Stimulated activated CD4-positive, alpha-beta T cell treated with anti-CD3 and anti-CD28 coated beads, Interleukin-15, amount 100 ng/mL, for 24 hours (primary cell): ENCODE measurements at places on chromosomes 3 and 15.

DNA sequence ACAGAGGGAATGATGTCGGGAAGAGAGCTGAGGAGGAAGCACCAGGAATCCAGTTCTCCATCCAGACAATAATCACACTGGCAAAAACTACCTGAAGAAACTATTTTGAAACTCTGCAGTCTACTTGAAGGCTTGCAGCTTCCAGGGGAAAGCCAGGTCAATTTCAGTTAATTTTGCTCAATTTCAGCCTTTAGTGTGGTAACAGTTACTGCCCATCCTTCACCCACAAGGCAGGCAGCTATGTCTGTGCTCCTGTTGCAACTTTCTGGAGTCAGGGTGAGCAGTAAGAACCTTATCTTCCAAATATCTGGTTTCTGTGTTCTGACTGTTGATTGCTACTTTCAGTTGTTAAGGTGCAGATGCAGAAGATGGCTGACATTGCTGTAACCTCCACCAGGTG is 221.7 kb downstream of the ADAMTS17 start:
- no peak for DNase-seq

GRCh38 chr3:46163556-46164041 is 44.5 kb downstream of the CCR1 start:
- no peak for DNase-seq

DNA sequence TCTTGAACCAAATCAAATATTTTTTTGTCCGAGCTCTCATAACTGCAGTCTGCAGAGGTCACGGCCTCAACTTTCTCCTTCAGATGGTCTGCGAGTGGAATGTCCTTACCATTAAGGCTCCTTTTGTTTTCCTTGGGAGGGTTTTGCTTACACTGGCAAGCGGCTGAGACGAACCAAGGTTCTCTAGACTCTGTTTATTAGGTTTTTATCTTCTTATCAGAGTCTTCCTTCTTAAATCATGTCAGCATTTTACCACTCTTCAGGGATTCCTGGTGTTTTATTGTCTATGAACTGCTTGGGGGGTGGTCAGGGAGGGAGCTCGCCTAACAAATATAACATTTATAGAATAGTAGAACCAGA is 773.7 kb upstream of the NR2F2 start:
- no peak for DNase-seq

GRCh38 chr15:25226360-25226759 is 212.5 kb downstream of the UBE3A start:
- no peak for DNase-seq

GRCh38 chr3:167615030-167615429 is 38.7 kb downstream of the WDR49 start:
- no peak for DNase-seq

GRCh38 chr3:99789011-99789721 is 28.5 kb upstream of the CMSS1 start:
- peak; percentile 7 for DNase-seq

GRCh38 chr15:69820819-69821218 is 276.9 kb downstream of the TLE3 start:
- DNase-seq = no peak

DNA sequence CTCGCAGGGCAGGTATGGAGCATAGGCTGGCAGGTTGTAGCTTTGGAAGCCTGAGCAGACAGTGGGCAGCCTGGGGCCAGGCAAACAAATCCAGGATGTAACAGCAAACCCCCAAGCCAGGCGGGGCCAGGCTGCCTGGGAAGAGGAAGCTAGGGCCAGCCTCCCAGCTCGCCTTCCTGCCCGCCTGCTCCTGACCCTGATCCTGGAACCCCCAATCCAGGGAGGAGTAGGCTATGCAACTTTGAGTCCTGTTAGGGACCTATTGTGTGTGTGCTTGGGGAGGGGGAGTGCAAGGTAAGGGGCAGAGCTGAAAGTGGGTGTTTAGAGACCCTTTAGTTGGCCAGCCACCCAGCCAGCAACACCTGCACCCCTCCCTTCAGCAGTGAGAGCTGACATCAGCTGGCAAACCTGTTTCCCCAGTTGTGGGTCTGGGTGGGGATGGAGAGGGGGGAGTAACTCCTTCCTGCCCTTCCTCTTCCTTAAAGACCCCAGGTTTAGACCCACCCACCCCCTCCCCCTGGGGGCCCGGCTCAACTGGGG is 2.5 kb downstream of the NBEAL2 start:
- DNase-seq = no peak

- DNase-seq = no peak
Measured at GRCh38 chr3:149221783-149222517, at the start of gene CP. CP (minus strand) TSS chr3:149221829; CDS start chr3:149221792, 37 bp downstream.

DNA sequence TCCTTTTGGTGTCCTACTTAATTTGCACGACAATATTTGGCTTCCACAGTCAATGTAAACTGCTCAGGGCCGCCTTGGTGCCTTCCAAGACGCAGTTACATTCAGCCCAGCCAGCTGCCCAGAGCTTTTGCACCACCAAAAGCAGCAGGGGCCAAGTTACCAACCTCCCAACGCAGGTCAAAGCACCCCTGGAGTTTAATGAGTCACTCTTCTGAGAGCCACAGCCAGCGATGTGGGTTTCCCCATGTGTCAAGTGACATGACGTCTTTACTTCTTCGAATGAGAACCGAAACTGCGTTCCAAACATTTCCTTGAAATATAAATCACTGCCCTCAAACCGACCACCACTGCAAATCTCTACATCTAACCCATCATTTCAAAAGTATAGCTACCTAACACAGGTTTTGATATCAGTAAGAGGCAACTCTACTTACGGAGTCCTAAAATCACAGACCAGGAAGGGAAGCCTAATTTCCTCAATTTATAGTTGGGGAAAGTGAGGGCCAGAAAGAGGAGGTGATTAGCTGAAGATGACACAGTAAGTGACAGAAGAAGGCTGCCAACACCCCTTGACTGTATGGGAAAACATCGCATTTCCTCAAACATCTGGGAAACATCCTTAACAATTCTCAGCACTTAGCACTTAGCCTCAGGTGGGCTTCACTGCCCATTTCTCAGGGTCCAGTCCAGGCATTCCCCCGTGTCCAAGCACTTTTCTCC is 24.5 kb downstream of the MB21D2 start:
- DNase-seq = peak; percentile 75

GRCh38 chr15:28978661-28979060 is 92.9 kb downstream of the APBA2 start:
- no peak for DNase-seq

- DNase-seq = no peak
Measured at GRCh38 chr3:69500604-69501003, 114.7 kb upstream of the FRMD4B start.

GRCh38 chr3:59606638-59607266 is 556.9 kb upstream of the CFAP20DC start:
- DNase-seq = no peak

- no peak for DNase-seq
Measured at GRCh38 chr3:105678017-105678416, 190.8 kb downstream of the CBLB start.

DNA sequence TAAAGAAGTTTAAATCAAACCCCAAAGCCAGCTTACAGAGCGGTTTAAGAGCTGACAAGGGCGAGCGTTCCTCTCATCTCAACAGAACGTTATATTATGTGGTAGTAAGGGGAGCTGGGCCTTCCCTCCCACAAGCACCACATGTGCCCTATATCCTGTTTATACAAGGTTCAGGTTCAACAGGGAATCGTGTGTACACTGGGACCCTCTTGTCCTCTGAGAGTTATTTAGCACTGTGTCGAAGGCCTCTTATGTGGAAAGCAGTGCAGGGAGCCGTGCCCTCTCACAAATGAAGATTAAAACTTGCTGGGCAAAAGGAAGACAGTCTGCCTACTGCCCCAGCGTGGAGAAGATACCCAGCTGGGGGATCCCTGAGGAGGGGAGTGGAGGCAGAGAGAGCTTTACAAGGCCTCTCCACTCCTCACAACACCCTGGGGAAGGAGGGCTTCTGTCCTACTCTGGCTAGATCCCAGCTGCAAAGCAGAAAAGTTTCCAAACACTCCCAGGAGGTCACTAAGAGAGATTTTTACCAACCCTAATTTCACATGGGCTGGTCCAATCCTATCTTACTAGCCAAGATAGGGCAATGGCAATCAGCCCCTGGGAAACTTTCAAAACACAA is 2.9 kb downstream of the TLE3 start:
- no peak for DNase-seq

- no peak for DNase-seq
Measured at GRCh38 chr3:15708882-15709677, 88.7 kb downstream of the ANKRD28 start.

DNA sequence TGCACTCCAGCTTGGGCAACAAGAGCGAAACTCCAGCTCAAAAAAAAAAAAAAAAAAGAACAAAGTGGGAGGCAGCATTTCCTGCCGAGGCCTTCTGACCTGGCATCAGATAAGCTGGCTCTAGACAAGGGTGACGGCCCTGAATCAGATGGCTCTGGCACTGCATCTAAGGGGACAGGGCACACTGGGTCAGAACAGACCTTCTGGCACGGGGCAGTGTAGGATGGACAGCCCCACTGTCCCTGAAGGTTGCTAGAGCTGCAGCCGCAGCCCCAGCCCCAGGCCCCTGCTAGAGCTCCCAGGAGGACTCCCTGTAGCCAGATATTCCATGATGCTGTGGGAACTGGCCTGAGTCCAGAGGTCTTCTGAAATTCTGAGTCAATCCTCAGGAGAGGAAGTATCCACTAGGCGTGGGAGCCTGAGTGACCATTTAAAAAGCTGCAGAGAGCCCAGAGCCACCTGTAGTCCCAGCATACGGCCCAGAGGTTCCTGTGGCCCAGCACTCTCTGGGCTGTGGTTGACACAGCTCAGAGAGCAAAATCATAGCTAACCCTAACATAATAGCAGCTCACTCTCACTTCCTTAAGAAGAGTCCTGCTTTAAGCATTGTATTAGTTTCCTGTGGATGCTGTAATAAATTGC is 69.2 kb upstream of the MFGE8 start:
- no peak for DNase-seq

DNA sequence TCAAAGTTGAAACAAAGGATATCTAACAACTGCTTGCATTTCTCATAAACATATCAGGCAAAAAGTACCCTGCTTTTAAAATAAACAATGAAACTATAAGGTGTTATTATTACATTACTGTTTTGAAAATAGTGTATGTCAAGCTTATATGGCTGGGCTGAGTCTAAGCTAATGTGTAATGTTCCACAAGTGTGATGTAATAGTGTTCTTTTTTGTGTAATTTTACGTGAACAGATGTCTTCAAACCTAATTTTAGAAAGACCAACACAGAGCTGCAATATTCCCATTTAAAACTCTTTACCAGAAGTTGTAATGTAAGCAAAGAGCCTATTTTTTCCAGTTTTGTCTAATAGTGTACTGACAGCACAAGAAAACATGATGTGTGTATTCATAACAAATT is 34.0 kb downstream of the MINDY2 start:
- no peak for DNase-seq

DNA sequence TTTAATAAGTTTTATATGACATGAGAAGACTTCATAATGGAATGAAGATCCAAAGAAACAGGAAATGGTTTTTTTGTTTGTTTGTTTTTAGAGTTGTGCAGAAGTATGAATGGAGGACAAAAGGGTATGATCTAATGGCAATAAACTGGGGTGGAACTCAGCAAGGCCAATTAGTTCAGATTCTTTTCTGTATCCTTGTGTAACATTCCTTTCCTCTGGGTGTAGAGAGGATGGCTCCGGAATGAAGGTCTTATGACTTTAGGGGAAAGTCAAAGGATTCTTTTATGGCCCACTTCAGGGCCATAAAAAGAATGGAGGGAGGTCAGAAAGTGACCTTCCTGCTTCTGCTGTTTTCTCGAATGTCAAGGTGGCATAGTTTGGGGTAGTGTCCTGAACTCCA is 152.6 kb downstream of the DPH6 start:
- DNase-seq = no peak

- DNase-seq = no peak
Measured at GRCh38 chr3:151976211-151977050, 103.0 kb downstream of the SUCNR1 start.

- DNase-seq = no peak
Measured at GRCh38 chr15:56371495-56372147, 6.4 kb downstream of the TEX9 start.

DNA sequence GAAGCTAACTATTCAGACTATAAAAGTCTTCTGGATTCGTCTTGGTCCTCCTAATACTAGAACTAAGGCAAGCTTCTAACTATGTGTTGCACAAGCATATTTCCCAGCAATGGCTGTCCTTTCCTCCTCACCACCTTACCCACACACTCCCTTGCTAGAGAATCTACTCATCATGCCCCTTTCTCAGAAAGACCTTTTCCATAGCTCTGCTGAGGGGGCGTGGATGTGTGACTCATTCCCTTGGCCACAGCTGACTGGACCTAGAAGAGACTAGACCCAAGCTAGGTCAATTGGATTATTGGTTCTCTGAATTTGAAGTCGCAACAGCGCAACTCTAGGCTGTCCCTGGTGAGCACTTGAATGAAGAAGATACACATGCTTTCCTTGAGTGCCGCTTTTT is 47.1 kb downstream of the ERC2 start:
- peak; percentile 12 for DNase-seq

DNA sequence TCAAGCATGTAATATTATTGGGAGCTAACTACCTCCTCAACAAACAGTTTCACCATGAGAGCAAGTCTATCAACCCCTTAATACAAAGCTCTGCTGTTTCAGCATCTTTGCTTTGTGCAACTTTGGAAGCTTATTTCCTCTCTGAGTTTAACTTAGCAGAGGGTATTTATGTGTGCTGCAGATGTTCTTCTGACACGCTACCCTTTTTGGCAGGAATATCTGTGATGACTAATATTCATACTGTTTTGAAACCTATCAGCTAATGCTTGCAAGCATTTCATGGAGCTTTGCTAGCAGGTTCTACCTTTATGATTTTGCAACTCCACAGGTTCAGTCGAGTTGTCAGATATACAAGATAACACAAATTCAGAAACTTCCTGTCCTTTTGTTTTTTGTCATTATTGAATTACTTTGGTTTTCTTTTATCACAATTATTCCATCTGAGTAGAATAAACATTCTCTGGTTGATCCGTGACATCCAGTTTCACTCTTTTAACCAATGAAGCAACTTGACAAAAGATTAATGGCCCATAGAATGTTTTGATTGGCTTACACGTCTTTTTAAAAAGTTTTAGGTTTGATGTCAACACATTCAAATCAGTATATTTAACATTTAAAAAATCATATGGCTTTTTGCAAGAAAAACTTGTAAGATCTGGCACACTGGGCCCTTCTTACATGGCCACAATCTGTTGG is 1.7 kb upstream of the SLC9A9 start:
- DNase-seq = no peak

- no peak for DNase-seq
Measured at GRCh38 chr3:18481946-18482548, 56.9 kb upstream of the SATB1 start.

- DNase-seq = no peak
Measured at GRCh38 chr3:32310336-32310735, 71.9 kb downstream of the CMTM8 start.

GRCh38 chr15:36469311-36469966 is 110.0 kb upstream of the CDIN1 start:
- no peak for DNase-seq

- DNase-seq = peak; percentile 26
Measured at GRCh38 chr3:194689493-194689944, 3.8 kb downstream of the FAM43A start.

GRCh38 chr15:93063796-93064690 is 25.0 kb downstream of the RGMA start:
- DNase-seq = no peak
